ENCODE measurements at places on chromosomes 3 and 15.

- DNase-seq: no peak
Measured at GRCh38 chr15:43511012-43511885, 6.2 kb upstream of the MAP1A start.

DNA sequence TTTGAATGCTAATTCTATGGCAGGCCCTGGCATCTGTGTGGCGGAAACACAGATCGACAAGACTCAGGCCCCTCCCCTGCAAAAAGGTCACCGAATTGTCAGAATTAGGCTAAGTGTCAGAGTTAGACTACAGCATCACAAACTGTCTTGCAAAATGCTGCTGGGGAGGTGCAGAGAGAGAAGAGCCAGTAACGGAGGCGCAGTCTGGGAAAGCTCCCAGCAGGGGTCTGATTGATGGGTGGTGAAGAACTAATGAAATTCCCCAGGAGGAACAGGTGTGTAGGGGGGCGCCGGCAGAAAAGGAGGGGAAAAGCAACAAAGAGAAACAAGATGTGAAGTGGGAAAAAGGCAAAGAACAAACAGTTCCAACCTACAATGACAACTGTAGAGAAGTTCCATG lies 72.7 kb upstream of the TAMM41 start:
- DNase-seq: no peak

- no peak for DNase-seq
Measured at GRCh38 chr3:149374793-149375500, 2.5 kb downstream of the TM4SF1 start.

DNA sequence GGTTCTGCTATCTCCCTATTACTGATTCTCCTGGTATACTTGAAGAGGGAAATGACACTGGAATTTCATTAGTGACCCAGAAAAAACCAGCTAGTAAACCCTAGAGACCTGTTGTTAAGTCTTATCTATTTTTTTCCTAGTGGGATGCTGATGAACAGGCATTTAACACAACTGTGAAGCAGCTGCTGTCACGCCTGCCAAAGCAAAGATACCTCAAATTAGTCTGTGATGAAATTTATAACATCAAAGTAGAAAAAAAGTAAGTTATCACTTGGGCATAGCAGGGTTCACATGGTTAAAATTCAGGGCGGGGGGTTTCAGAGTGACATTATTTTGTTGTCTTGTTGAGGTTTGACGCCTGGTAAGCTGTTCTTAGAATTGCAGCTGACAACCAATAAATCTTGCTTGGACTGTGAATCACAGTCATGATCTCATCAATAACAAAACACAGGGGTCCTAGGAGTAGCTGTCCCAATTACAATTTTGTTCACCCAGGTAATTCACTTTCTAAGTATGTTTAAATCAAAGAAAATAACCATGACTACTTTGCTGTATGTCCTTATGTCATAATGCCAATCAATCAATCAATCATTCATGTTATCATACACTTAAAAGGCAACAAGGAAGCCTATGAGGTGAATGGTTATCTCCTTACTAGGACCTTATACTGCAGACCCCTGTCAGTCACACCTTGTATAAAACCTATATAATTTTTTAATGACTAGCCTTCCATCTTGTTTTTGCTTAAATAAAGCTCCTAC lies 4.6 kb downstream of the SRP14 start:
- no peak for DNase-seq

DNA sequence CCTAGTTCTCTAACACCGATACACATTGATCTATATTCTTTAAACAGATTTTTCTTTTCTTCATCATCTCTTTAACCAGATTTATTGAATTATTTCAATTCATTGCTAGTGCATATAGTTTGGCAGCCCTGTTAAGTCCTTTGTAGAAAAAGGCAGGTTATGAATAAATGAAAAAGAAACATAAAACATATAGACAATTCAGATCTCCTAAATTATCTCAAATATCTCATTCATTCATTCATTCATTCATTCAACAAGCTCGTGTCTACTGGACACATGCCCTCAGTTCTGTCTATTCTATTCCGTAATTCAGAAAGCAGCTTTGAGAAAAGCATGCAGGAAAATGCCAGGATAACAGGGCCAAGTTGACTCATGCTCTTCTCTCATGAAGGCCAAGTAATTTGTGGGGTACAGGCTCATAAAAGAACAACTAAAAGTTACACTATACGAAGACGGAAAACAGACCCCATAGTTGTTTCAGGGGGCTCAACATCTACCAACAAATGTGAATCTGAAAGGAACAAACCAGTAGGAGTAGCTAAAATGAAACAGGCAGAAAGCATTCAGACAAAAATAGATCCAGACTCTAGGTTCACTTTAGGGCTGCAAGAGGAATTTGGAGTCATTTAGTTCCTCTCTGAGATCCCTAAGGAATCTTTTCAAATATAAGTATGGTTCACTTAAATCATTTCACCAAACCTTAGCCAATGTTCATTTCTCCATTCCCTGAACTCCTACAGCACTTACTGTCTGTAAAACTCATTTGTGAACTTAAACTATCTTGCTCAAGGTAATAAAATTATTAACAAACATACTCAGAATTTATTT lies 7.5 kb downstream of the ZNF148 start:
- DNase-seq: no peak

GRCh38 chr3:152176241-152176640 lies 92.5 kb upstream of the MBNL1 start:
- DNase-seq: no peak

DNA sequence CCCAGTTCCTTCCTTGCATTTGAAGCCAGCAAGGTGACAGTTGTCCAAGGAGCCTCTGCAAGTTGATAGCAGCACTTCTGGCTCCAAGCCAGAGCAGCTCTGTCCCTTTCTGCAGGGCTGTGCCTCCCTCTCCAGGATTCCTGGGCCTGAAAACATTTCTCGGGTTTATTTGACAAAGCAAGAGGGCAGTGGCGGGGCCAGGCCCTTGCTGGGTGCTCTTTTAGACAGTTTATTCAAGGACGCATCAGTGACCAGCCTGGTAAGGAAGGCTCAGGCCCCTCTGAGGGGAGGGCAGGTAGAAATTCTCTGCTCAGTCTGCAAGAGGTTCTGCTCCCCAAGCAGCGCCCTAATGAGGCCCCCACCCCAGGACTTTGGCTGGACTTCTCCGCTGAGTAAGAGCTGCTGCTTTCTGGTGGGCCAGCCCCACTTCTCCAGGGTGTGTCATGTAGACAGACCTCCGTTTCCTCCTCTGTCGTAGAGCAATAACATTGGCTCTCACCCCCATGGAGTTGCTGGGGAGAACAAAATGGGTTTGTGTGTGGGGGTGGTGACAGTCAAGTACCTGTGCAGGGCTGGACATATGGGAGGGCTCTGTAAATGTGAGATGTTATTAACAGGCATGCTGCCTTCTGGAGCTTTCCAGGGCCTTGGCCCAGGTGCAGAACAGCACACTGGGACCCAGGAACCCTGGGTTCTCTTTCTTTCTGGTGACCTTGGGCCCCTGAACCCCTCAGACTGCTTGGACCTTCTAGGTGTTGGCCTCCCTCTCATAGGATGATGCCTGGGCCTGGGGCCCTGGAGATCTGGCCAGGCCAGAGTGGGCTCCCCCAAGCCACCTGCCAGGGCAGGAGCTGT lies 146.2 kb upstream of the TLE3 start:
- no peak for DNase-seq

DNA sequence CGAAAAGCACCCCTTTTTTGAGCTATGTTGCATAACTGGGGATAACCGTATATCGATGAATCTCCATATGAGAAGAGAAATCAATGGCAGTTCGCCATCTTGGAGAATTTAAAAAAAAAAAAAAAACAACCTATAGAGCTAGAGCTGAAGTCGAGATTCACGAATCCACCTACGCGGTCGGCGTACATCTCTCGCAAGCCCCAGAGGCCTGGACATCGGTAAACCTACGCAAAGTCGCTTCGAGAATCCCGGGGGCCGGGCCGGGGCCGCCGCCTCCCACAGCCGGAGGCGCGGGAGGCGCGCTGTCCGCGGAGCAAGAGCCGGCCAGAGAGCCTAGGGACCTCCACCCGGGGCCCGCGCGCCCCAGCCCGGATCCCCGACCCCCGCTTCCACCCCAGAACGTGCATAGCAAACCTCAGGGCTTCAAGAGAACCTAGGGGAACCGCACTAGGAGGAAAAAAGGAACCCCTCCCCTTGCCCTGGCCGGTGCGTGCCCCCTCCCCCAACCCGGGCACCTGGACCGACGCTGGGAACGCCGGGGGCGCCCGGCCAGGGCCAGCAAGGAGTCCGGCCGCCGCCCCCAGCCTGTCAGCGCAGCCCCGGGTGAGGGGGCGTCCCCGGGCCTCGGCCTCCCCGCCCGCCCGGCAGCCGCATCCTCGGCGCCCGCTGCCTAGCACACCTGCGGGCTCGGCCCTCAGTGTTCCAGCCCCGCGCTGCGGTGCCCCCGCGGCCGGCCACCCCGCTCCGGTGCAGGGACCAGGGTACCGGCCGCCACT lies 567 bp downstream of the PFN2 start:
- DNase-seq: peak; percentile 70

- DNase-seq: no peak
Measured at GRCh38 chr15:39736412-39737195, 46.0 kb downstream of the FSIP1 start.

GRCh38 chr15:65612949-65613744 lies 2.2 kb upstream of the INTS14 start:
- DNase-seq: no peak

- DNase-seq: no peak
Measured at GRCh38 chr3:23017801-23018200, 185.3 kb upstream of the UBE2E2 start.

DNA sequence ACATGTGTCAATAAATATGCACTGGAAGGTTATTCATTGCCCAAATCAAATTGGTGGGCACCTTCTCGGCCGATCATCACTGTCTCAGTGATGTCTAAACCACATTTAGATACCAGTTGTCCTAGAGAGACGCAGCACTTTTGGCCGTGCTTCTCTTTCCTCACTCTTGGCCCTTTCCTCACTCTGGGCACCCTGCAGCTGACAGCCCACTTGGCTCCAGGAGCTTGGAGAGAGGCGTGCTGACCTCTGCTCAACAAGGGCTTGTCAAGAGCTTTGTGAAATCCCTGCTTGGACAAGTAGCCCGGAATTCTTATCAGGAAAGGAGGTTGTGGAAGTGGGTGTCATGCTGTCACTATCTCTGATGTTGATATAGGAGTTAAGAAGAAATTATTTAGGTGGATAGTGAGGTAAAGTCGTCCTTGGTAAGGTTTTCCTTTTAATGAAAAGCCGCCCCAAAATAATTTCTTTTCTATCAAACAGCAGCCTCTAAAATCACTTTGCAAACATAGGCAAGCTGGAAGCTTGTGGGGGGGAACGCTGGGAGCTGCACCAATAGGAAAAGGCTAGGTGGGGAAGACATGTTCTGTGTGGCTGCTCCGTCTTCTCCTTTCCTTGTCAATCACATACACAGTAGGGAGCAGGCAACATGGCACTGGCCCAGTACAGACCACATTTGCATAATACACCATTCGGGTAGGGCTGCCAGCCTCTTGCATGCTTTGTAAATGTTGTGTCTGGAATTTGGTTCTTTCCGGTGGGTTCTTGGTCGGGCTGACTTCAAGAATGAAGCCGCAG lies 126.8 kb upstream of the UBE3A start:
- DNase-seq: no peak

DNA sequence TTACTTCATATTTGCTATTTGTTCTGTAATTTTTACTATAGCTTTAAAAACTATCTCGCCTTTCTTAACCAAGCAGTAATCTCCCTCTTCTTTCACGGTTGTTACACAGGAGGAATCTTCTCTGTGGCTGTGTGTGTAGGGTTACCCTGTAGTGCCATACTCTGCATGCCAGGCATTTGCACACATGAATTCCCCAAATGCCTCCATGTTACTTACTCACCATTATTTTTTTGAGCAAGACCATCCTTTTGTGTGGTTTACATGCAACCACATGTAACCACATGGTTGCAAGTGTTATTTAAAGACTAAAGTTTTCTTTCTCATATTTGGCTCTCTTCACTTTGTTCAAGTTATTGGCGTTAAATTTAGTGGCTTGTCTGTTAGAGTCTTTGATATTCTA lies 45.5 kb downstream of the HPS3 start:
- DNase-seq: no peak

DNA sequence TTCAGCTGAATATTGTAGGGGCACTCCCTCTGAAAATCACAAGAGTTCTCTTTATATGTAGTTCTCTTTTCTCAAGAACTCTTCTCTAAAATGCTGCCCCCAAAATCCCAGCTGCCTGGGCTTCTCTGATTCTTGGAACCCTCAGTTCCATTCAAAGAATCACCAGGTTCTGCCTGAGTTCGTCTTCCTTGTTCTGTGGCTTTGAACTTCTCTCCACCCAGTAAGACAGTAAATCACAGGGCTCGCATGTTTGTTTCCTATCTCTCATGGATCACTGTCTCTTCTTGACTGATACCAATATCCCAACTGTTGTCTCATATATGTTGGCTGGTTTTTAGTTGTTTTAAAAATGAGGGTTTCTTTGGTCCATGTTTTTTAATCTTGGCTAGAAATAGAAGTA lies 359.5 kb upstream of the CBLB start:
- no peak for DNase-seq

- DNase-seq: no peak
Measured at GRCh38 chr3:183488343-183488742, 59.9 kb upstream of the MCF2L2 start.

GRCh38 chr3:66437341-66437929 lies 63.4 kb downstream of the LRIG1 start:
- no peak for DNase-seq

DNA sequence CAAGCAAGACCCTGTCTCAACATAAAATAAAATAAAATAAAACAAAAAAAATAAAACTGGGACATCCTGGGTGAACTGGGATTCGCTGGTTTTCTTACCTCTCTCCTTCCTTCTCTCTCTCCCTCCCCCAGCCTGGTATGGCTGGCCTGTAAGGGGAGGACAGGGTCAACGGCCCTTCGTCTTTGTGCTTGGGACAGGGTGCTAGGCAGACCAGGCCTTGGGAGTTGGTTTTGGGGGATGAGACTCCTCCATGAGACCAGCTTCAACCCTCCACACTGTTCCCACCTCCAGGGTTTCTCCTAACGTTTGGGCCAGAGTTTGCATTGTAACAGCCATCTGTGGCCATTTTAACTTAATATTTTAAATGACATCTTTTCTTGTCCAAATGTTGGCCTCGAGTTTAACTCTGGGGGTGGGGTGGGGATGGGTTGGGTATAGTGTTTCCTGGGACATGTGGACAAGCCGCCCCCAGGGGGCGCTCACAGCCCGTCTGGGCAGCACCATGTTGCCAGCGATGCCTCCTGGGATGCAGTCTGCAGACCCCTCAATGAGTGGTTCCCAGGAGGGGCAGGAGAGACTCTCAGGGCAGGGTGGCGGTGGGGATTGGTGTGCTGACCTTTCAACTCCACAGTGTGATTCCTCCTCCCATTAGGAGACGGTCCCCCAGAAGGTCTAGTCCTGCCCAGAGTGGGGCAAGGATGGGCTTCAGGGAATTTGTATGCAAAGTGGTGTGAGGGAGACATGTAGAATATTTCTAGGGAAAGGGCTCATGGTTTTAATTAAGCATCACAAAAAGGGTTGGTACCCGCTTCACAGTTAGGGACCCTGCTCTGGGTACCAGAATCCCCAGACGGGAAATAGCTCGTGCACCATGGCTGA lies 37.7 kb upstream of the LCTL start:
- DNase-seq: peak; percentile 49

GRCh38 chr3:180646187-180646790 lies 33.0 kb downstream of the CCDC39 start:
- no peak for DNase-seq

All from activated naive CD4-positive, alpha-beta T cell (primary cell).